ENCODE measurements at places on chromosomes 4 and X. TPM values are rescaled to one million over a fixed set of nuclear protein-coding genes. Genes with fewer than 3 reads are reported as not detected.

The DCAF12L2 gene
- 0.59 TPM for total RNA-seq

The FAAH2 gene
- total RNA-seq = 0.20 TPM

The NUP54 gene
- total RNA-seq = 34.2 TPM

DNA sequence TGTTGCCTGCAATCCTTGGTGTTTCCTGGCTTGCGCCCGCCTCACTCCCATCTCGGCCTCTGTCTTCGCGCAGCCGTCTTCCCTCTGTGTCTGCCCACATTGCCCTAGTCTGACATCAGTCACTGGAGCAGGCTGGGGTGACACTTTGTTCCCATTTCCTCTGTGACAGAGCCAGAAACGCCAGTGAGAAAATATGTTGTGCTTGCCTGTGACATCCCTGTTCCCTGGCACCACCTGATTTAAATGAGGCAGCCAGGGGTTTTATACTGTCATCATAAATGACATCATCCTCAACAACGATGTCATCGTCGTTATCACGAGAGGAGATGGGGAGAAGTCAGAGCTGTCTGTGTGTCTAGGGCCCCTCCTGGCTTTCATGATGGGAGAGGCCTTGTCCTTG lies 29.1 kb downstream of the ZNF185 start:
- H3K36me3 ChIP-seq = no peaks in the 10 kb centered on the region
- H3K27ac ChIP-seq = no peak overlapping the region
- H3K4me1 ChIP-seq = peaks cover 3% of the 10 kb centered on the region
- H3K27me3 ChIP-seq = no peaks in the 10 kb centered on the region
- H3K4me3 ChIP-seq = no peak overlapping the region

The AMER1 gene
- total RNA-seq = 6.5 TPM

The ANXA3 gene
- 68.7 TPM for total RNA-seq

The MYOZ2 gene
- total RNA-seq = 0.24 TPM

The MSANTD1 gene
- total RNA-seq = 1.4 TPM

DNA sequence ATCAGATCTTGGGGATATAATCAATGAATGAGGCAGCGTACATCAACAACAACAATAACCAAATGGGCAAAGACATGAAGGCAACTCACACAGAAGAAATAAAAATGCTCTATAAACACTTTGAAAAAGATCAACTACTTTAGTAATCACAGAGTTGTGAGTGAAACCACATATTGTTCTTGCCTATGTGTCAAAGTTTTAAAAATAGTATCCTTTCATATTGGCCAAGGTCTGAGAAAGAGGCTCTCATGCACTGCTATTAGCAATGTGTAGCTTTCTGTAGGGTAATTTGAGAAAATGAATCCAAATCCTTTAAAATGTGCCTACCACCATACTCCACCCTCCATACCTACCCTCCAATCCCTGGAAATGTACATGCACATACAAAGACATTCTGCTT lies 25.0 kb downstream of the COQ2 start:
- no peak overlapping the region for H3K27ac ChIP-seq
- no peaks in the 10 kb centered on the region for H3K27me3 ChIP-seq
- peaks cover 3% of the 10 kb centered on the region for H3K36me3 ChIP-seq
- no peak for DNase-seq

The RAB40A gene
- not detected for total RNA-seq

DNA sequence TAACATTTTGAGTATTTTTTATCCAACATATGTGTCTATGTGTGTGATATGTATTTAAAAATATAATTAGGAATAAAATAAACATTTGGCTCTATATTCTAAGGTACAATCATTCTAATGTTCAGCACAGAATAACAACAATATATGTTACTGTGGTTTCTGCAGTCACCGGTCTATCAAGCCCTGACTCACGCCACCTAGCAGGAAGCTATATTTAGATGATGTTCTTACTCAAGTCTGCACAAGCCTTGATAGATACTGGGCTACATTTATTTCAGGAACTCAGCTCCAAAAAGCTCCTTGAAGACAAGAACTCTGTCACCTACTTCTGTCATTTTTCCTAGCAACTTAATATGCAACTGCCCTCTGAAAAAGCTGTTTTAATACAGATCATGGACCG lies 152.0 kb upstream of the FTHL17 start:
- H3K4me1 ChIP-seq = peaks cover 13% of the 10 kb centered on the region
- H3K4me3 ChIP-seq = no peak overlapping the region
- no peaks in the 10 kb centered on the region for H3K27me3 ChIP-seq
- H3K36me3 ChIP-seq = no peaks in the 10 kb centered on the region
- H3K27ac ChIP-seq = peak overlapping the region; percentile 60
- peak; percentile 76 for DNase-seq
